Activated T-cell treated with anti-CD3 and anti-CD28 coated beads, Interleukin-2, amount 50 U/mL, for 72 hours (primary cell): ENCODE measurements at places on chromosomes 12 and 14.

GRCh38 chr12:26378711-26379110 lies 183.3 kb downstream of the SSPN start:
- no peak for DNase-seq

DNA sequence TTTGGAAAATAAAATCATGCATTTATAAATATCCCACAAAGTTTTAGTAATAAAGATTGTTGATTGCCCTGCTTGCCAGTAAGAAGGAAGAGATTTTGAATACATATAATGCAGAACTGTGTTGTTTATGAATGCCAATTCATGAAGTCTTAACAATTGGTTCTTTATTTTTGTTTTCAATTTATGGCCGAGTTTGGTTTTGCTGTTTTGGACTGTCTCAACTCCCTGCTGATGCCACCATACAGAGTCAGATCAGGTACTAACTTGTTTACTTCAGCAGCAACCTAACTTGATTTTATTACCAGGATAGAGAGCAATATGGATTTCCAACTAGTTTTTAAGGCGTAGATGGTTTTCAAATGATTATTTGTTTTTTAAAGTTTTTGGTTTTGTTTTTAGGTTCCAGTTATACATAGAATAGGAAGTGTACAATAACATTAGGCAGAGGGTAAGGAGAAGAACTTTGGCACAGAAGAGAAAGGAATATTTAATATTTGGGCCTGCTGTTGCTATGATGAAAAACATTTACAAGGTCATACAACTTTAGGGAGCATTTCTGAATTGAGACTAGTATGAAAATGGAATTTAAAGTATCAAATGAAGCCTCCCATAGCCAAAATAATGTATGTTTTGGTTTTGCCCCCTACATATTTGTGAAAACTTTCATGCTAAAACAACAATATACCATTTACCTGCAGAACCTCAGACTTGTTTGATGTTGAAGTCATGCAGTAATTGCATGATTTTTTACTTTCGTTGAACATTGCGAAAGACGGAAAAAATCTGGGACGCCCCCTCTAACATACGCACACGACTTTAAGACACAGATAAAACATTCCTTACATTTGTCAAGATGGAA lies 904 bp upstream of the FAM177A1 start:
- no peak for DNase-seq

GRCh38 chr12:52210186-52210924 lies 18.5 kb upstream of the KRT80 start:
- no peak for DNase-seq

- DNase-seq: peak; percentile 30
Observed at GRCh38 chr12:132886529-132887477, 602 bp downstream of the CHFR start.

DNA sequence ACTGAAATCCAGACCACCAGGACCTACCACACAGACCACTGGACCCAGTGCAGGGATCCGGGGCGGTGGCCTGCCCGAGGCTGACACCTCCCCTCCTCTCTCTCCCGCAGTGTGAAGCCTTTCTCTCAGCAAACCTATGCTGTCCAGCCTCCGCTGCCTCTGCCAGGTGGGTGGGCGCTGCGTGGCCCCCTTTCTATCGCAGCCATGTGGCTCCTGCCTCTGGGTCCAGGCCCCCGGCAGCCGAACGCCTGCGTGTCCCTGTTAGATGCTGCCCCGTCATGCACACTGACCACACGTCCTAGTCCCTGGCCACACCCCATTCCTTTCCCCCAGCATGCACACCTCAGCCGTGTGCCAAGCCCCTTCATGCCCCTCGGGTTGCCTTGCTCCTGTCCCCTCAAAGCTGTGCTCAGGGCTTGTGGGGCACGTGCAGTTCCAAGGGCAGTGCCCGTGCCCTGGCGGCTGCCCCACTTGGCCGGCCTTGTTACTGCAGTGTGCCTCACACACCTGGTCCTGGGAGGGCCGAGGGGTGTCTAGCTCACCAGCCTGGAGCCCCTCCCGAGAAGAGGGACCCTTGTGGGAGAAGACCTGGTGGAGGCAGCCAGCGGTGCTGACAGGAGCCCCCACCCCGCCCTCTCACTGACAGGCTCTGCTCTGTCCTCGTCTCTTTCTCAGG lies 58.0 kb upstream of the TSPAN9 start:
- DNase-seq: no peak

DNA sequence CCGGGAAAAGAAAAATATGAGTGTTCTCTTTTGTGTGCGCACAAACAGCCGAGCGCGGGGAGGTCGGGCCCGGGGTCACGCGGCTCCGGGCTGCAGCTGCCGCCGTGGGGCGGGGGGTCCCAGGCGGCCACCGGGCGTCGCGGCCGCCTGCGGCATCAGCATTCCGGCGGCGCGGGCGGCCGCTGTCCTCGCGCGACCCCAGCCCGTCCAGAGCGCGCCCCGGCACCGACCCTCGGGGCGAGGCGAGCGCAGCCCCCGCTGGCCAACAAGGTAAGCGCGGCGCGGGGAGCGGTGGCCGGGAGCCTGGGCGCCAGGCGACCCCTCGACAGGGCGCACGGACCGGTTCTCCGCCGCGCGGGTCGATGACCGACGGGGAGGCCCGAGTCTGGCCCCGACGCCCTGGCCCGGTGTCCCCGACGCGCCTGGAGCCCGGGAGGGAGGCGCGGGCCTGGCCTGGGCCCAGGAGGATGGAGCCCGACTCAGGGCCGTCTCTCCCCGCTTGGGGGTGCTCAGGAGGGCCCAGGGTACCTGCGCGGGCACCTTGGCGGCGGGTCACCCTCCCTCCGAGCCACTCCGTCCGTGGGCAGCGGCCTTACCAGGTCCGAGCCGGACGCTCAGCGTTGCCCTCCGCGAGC lies 103.9 kb upstream of the DIO3 start:
- DNase-seq: no peak

DNA sequence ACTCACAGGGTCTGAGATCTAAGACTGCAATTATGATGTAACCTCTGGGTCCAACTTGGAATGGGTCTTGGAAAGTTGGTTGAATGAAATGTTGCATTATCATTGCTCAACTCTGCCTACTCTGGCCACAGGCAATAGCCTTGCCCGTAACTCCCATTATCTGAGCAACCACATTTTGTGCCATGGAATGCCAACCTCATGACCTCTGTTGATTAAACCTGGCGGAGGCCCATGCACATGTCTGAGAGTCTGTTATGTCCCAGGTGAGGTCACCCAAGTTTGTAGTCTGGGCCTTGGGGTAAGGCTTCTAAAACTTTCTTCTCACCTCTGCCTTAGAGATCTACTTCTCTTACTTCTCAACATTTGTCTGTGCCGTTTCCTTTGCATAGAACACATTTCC lies 140.9 kb downstream of the TBX5 start:
- no peak for DNase-seq

DNA sequence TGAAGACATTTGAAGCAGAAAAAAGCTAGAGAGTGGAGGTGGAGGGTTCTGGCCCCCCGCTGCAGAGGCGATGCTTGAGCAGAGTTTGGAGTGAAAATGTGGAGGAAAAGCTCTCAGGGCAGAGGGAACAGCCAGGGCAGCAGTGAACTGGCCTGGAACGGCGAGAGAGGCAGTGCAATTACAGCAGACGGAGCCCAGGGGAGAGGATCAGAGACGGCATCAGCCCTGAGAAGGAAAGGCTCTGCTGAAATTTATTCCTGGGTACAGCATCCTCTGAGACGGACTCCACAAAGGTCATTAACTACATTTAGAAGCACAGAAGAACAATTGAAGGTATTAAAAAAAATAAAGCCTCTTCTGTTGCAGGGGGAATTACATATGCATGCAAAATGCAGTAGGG lies 14.2 kb downstream of the STON2 start:
- no peak for DNase-seq
